ENCODE measurements at places on chromosomes 6 and 20.

- DNase-seq = no peak
Measured at GRCh38 chr20:19761326-19761725, 3.3 kb downstream of the RIN2 start.

- no peak for DNase-seq
Measured at GRCh38 chr20:22597303-22597702, 12.9 kb upstream of the FOXA2 start.

DNA sequence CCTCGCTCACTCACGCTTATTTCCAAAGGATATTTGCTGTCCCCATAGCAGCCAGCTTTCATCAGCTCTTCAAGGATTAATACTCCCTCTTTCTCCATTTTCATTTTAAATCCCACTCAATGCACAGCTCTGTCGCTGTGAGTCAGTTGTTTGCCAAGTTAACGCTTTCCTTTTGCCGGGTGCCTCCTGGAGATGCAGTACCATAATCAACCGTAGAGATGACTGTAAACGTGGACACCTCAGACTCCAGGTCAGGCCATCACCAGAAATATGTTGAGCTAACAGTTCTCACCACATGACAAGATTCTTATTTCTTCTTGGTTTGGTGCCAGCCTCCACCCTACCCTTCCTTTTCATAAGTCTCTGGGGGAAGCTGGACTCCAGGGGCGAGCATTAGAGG, 66.6 kb upstream of the TAB2 start:
- DNase-seq = no peak

GRCh38 chr6:46393940-46394337, 97.3 kb downstream of the RCAN2 start:
- no peak for DNase-seq

DNA sequence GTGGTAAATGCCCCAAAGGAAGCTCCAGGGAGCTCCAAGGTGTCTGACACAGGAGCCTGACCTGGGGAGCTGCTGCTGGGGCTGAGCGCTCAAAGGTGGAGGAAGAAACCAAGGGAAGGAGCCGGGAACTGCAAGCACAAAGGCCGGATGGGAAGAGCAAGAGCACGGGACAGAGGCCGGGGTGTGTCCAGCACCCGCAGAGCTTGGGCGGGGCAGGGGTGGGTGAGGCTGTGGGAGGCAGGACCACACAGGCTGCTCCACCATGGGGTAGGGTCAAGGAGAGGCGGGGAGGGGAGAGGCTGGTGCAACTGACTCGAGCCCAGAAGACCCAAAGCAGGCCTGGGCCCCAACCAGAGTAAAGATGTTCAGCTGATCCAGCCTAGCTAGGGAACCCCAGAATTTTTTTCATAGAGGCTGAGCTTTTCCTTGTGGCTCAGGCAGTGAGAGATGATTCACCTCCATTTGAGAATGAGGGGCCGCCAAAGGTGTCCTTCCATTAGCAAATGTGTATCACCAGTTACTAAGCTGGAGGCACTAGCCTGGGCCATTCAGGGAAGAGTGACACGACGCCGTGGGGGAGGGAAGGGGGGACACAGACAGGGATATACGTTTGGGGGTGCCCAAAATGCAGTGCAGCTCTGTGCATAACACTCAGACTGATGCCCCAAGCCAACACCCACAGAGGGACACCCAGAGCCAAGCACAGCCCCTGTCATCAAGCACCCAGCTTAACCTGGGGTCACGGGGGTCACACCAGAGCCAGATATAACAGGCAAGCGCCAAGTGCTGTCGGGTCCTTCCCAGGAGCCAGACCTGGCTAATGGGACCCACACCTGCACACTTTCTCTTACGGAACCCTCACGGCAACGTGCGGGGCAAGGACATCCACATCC, 21.3 kb upstream of the TLDC2 start:
- no peak for DNase-seq

Data from fibroblast of skin of left biceps (primary cell).